ENCODE measurements at places on chromosomes 2 and 18.

- no peak for DNase-seq
These were observed 22.2 kb upstream of the ATOH8 start for GRCh38 chr2:85731606-85732005.

- no peak for DNase-seq
These were observed 269.2 kb upstream of the ZNF521 start for GRCh38 chr18:25621144-25621543.

DNA sequence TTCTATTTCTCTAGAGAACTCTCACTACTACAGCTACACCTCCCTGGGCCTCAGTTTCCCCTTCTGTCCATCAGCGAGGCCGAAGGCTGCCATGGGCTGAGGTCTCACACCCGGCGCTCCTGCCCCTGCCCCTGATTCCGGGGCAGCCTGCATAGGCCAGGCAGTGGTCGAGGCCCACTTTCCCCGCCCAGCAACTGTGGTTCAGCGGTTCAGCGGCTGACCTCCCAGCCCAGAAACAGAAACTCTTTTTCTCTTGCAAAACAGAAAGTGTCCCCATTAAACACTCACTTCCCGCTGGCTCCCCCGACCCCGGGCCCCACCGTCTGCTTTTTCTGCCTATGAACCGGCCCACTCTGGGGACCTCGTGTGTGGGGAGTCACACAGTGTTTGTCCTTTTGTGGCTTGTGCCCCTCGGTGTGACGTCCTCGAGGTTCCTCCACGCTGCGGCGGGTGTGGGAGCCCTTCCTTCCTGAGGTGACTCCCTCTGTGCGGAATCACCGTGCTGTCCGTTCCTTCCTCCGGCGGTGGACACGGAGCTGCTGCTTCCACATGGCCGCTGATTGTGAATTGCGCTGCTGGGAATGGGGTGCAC is 16.0 kb downstream of the PDCD1 start:
- DNase-seq, result peak; percentile 67

DNA sequence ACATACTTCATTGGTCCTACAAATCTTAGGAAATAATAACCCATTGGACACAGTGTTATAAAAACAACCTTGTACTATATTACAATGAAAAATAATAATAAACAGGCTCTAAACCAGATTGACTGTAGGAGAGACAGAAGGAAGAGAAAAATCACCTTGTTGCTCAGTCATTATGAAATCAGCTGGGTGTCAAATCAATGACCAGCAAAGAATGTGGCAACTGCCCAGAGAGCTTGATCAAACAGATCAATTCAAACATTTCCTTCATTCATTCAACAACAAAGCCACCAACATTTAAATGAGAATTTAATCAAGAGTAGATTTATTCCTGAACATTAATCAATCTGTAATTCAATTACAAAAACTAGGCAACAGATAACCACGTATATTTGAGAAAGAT is 671.9 kb upstream of the CHAC2 start:
- no peak for DNase-seq

- DNase-seq, result no peak
These were observed 125.5 kb upstream of the REV1 start for GRCh38 chr2:99615247-99615771.

GRCh38 chr2:132680544-132680943 is 10.5 kb upstream of the LYPD1 start:
- no peak for DNase-seq

GRCh38 chr2:85692039-85692645 is 2.0 kb upstream of the GNLY start:
- DNase-seq, result no peak

- no peak for DNase-seq
These were observed 25.0 kb upstream of the MSGN1 start for GRCh38 chr2:17791121-17791816.

DNA sequence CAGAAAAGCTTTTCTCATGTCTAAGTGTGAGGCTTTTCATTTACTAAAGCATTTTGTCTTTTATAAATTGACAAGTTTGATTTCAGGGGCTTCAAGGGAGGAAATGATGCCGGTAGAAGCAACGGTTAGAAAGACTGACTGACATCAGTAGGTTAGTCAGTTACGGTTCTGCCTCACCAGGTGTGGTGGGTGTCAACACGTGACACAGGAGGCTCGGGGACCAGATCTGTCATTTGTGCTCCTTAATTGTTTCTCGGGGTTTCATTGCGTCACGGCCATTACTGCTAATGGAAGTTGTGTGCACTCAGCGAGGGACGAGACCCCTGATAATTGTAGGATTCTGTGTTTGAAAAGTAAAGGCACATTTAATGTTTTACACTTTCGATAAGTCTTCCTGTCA is 18.9 kb upstream of the PTPRM start:
- no peak for DNase-seq

- DNase-seq, result no peak
These were observed 15.7 kb downstream of the C1QL2 start for GRCh38 chr2:119142824-119143223.

DNA sequence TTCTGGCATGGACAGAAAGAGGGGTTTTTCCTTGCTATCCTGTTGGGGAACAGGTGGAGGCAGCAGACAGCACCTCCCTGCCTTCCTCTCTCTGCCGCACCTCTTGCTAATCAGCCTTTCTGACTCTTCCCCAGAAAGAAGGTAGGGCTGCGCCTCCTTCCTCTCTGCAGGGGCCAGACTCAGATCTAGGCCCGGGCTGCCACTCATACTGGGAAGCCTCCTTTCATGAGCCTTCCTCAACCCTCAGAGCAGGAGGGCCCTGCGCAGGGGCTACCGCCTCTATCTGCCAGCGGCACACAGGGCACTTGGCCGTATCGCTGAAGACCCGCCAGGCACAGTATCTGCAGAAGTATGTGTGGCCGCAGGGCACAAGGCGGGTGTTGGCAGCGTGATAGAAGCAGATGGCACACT is 7.1 kb downstream of the NEURL3 start:
- DNase-seq, result no peak

DNA sequence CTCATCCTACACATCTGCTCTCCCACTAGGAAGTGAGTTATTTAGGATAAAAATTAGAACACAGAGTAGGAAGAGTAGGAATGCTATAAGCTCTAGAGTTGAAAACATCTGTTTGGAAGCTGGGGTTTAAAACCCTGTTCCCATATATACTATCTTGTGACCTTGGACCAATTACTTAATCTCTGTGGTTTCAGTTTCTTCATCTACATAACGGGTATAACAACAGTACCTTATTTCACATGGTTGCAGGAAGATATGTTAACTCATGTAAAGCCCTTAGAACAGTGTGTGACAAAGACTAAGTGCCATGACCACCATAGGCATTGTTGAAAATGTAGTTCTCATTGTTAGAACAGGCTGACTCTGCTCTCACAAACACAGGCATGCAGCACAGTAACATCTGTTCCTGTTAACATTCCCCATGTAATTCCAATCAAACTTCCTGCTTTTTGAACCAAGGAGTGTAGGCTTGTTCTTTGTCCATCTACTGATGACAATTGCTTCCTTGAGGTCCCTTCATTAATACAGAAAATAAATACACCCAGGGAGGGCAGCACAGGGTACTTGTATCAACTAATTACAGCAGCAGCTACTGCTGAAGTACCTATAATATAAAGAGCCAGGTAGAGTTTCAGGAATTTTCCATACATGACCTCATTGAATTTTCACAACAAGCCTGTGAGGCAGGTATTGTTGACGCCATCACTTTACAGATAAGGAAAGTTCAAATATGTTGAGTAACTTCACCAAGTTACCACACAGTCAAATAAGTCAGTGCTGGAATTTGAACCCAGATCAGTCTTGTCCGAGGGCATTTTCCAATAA is 204.2 kb downstream of the L3MBTL4 start:
- no peak for DNase-seq

GRCh38 chr2:121804997-121805765 is 49.7 kb downstream of the TSN start:
- no peak for DNase-seq

DNA sequence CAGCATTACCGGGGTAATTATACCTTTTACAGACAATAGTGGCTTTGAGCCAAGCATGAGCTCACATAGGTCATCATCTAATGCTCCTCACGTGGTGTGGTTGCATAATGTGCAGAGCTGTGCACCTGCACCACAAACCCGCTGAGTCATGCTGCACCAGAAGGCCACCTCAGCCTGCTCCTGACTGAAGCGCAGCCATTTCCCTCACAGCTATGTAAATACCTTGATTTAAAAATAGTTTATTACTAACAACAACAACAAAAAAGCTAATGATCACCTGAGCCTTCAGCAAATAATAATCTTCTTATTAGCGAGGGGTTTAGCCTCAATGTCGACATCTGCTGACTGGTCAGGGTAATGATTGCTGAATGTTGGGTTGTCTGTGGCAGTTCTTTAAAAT is 238.8 kb downstream of the MBD5 start:
- DNase-seq, result no peak

- no peak for DNase-seq
These were observed 67.4 kb upstream of the HS6ST1 start for GRCh38 chr2:128386066-128386465.

- DNase-seq, result no peak
These were observed 17.1 kb upstream of the ANTXR1 start for GRCh38 chr2:68995916-68996315.

DNA sequence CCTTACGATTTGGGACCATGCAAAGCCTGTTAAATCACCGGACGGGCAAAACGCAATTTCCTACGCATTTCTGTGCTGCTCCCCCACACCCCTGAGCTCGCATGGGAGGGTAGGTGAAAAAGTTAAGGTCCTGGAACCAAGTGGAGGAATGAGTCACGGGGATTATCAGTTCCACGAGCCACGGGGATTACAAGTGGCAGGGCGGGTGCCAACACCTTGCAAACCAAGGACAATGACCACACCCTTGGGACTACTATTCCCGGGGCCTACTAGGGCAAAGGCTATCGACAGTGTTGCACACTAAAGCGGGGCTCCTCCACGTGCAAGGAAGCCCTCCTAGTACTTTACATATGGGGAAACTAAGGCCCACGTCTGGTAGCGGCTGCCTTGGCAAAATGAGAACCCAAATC is 447 bp downstream of the RETSAT start:
- DNase-seq, result peak; percentile 22

All from CD8-positive, alpha-beta T cell (primary cell).